ENCODE measurements at places on chromosomes 5 and 9. TPM values are rescaled to one million over a fixed set of nuclear protein-coding genes. Genes with fewer than 3 reads are reported as not detected.

DNA sequence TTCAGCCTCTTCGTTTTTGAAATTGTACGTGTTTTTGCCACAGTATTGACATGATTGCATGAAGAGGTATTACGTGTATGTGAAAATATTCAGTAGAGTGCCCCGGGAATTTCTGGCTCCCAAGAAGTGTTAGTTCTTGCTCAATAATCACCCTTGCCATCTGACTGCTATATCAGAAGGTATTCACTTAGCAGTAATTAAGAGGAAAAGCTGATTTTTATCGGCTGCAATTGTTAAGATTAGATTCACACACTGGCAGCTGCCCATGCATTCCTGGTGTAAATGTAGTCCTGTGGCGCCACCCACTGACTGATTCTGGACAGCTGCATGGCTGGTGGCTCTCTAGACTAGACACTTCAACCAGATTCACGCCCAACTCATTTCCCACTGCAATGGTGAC is 440.1 kb upstream of the ADAMTS16 start:
- ATAC-seq, result peak; percentile 99

- no peak for ATAC-seq
These were observed 35.8 kb upstream of the NFIB start for GRCh38 chr9:14349447-14350348.

HAND1 gene
- total RNA-seq, result not detected

DNA sequence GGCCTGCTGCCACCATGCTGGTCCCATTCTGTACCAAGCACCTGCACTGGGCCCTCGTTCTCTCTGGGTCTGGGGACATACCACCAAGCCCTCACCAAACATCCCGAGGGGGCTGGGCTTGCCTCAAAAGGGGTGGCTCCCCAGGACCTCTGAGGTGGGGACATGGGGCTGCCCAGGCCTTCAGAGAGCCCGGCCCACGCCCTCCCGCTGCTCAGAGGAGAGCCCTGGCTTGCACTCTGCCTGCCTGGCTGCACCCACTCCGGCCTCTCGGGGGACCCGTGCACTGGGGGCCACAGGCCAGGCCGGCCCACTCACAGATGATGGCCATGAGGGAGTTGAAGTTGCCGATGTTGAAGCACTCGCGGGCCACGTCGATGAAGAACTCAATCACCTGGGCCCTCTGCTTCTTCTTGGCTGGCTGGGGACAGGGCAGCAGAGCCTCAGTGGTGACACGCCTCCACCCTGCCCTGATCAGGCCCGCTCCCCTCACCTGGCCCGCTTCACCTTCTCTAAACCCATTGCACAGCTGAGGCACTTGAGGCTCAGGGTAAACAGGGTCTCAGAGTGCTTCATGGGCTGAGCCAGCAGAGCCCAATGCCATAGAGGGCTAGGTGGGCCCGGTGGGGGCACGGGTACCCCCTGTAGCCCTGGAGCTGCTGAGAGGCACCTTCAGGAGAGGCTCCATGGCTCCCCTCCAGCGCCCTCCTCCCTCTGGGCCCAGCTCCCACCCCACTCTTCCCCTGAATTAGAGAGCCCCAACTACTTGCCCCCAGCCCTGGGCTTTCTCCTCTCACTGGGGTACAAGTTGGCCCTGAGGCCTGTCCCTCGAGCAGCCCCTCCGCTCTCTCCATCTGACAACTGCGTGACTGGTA is 47.7 kb upstream of the RNF130 start:
- ATAC-seq, result no peak

DNA sequence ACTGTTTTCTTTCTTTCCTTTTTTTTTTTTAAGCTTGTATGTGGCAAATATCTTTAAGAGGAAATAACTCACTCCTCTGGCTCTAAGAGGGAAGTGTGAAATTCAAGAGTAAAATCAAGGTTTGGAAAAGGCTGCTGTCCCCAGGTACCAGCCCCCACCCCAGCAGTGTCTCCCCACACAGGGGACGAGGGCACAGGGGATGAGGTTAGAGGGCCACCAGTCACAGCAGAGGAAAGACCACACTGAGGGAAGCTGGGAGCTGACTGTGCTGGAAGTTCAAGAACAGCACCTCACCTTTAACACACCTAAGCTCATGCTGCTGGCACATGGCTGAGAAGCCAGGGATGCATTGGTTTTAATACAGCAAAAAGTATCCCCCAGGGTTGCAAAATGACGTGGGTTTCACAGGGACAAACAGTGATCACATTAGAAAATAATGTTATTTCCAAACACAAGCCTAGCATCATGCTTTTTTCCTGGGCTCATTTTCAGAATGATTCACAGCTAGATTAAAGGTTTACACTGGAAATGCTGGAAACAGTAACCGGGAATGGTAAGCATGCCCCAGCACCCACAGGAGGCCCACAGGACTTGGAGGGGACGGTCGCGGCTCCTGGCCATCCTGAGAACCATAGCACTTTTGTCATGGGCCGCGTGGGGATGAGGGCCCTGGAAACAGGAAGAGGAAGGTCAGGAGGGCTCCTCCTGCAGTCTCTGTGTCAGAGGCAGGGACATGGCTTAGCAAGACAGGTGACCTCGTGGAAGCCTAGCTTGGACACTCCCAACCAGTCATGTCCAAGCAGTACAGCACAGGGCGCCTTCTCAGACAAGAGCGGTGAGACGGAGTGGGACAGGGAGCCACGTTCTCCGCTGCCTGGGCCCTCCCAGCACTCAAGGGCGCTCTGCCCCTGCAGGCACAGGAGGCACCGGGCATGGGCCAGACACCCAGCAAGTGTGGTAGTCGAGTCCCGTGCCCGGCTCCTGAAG is 6.9 kb downstream of the LPCAT1 start:
- no peak for ATAC-seq

DNA sequence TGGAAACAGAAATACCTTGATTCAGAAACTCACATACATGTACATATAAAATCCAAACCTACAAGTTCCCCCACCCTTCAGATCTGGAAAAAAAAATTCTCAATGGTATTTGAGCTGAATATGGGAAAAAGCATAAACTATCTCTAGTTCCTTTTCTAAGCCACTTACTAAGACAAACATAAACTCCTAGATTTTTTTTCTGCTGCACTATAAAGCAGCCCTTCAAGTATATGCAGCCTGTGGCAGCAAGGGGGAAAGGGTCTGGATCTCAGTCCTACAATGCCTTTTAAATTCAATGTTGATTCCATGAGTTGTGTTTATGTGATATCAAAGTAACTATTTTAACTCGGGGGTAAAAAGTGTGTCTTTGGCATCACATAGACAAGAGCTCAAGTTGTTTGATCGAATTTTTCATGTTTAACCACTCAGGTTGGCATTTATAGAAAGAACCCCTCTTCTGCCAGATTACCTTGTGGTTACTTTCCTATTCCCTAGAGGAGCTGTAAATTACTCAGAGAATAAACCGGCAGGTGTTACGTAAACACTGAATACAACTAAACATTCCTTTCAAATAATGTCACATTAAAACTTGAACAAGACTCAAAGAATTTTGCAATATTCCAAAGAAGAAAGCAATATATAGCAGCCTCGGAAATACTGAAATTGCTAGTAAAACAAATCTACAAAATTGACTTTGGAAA is 91.8 kb upstream of the FER start:
- no peak for ATAC-seq
